ENCODE measurements at places on chromosomes 2 and 18.

DNA sequence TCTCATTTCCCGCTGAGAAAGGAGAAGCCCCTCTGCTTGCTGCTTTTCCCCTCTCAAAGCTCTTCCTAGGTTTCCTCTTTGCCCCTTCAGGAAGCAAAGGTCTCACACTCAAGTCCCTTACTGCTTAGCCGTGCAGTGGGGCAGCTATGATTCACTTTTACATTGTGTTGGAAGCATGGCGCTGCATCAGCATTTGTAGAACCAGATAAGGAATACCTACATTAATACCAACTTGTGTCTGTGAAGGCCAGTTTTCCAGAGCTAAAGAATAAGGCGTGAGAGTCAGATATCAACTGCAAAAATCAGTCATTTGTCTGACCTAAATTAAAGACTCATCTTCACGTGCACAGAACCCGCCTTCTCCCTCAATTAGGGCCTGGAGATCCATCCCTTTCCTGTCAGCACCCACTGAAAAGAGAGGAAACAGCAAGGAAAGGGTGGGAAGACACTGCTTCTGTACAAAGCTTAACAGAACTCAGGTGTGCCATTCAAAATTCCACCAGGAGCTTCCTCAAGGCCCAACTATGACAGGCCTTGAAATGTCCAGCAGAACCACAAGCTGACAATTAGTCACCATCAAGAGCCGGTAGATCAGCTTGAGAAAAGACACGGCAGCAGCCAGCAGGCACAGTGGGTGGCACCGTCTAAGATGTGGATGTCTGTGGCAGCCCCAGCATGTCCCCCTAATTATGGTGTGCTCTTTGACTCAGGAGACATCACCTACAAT lies 16.1 kb upstream of the XDH start:
- DNase-seq = no peak
- H3K27ac ChIP-seq = no peak overlapping the region
- H3K4me1 ChIP-seq = peaks cover 2% of the 10 kb centered on the region

- no peak overlapping the region for H3K27ac ChIP-seq
- no peak overlapping the region for H3K4me3 ChIP-seq
- DNase-seq = no peak
- H3K27me3 ChIP-seq = no peaks in the 10 kb centered on the region
These were observed 50.1 kb upstream of the HAAO start for GRCh38 chr2:42842466-42842865.

- no peak overlapping the region for H3K27ac ChIP-seq
- H3K27me3 ChIP-seq = no peaks in the 10 kb centered on the region
- H3K4me1 ChIP-seq = peaks cover 4% of the 10 kb centered on the region
- DNase-seq = peak; percentile 50
- H3K4me3 ChIP-seq = no peak overlapping the region
- no peaks in the 10 kb centered on the region for H3K36me3 ChIP-seq
These were observed 97.9 kb upstream of the GPR45 start for GRCh38 chr2:105143467-105144151.

GRCh38 chr2:12074126-12074844 lies 327.9 kb downstream of the LPIN1 start:
- no peak for DNase-seq
- H3K27ac ChIP-seq = no peak overlapping the region
- H3K27me3 ChIP-seq = no peaks in the 10 kb centered on the region
- H3K4me3 ChIP-seq = no peak overlapping the region
- H3K4me1 ChIP-seq = no peaks in the 10 kb centered on the region
- H3K36me3 ChIP-seq = no peaks in the 10 kb centered on the region
